ENCODE measurements at places on chromosomes 13 and 19.

DNA sequence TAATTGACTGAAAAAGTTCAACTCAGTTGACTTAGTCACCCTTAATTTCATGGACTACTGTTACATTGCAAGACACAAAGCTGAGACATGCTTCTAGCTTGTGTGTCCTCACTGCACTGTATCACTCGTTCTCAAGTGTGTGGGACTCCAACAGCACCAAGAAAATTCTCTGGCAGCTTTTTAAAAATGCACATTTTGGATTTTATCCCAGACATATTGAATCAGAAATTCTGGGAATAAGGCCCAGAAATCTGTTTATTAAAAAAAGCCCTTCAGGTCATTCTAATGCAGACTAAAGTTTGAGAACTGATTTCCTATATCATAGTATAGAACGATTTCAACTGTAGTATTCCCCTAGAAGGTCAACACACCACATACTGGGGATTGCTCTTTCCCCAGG, 1485.3 kb downstream of the PCDH9 start:
- peak; percentile 38 for DNase-seq

- DNase-seq, result no peak
These were observed 43.9 kb downstream of the RAP2A start for GRCh38 chr13:97477844-97478243.

GRCh38 chr13:95650696-95651095, 6.2 kb upstream of the DZIP1 start:
- no peak for DNase-seq

DNA sequence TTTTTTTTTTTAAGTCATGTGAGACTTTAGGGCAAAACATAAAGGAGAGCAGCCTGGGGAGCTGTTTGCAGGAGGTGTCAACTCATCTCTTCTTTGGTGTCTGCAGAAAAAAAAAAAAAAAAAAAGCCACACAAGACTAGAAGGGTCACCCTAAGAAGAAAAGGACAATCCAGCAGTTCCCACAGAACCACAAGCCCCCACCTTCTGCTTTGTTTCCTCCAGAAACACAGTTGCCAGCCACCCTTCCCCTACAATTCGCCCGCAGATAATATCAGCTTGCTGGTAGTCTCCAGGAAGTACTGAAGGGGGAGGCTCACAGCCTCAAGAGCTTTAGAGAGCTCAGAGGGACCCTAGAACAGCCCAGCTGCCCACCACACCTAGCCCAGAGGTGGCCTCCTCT, 22.3 kb upstream of the ZBTB7A start:
- no peak for DNase-seq

- no peak for DNase-seq
These were observed 7.0 kb downstream of the C2CD4C start for GRCh38 chr19:401866-402511.

GRCh38 chr19:38056646-38057045, 149.6 kb downstream of the SIPA1L3 start:
- no peak for DNase-seq

DNA sequence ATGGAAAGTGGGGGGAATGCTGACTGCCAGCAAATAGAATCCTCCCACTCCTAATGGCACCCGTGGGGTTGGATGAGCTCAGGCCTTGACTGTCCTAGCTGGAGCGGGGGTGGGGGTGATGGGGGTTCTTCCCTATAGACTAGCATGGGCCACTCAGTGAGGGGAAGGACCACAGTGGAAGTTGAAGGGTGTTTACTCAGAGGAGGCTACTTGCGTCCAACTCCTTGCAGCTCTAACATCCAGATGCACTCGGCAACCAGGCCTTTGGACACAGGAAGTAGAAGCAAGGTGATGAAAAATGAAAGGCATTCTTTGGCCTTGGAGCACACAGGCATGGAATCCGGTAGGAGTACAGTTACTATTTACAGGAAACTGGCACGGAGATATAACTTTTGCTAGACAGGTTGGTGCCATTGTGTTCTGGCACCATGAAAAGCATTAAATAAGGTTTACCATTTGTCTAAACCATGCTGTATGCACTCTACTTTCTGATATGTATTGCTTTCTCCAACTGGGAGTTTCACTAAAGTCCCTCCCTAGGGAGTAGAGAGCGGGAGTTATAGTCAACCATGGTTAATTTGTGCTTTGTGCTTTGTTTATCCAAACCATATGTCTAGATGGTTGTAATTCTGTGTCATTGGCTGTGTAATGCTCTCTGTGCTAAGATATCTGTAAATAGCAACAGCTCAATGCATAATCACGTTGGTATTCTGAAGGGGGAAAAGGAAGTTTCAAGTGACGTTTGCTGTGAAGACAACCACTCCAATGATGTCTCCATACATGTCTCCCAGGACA, 125.3 kb downstream of the TSHZ3 start:
- DNase-seq, result peak; percentile 88

- DNase-seq, result no peak
These were observed 1511.0 kb upstream of the SLC10A2 start for GRCh38 chr13:104577071-104577815.

DNA sequence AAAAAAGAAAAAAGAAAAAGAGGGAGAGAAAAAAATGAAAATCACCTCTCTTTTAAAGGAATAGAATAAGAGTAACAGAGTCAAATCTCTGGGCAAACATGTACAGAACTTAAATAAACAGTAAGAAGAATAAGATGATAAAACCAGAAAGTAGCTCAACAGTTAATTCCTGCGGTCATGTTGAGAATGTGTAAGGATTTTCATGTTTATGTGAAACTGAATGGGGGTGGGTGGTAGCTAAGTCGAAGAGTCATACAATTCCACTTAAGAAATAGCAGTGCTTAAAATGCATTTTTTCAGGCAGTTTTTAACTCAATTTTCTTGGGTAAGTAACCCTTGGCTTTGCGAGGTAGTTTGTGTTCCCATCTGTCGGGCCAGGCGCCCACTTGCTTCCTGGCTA, 60.9 kb downstream of the PEX11G start:
- DNase-seq, result peak; percentile 29

DNA sequence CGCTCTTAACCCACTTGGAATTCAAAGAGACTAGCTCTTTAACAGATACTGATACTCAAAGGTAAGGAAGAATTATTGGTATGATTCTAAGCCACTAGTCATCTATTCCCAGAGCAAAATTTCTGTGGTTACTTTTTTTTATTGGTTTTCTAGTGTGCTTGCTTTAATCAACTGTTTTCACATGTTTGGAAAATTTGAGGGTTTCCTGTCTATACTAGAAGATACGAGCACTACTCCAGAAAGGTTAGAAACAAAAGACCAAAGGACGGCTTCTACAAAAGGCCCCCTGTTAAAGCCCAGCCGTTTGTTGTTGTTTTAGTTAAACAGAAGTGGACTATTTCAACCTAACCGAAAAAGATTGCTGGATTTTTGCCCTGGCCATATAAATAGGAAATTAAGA, 18.5 kb upstream of the LPAR6 start:
- DNase-seq, result no peak

DNA sequence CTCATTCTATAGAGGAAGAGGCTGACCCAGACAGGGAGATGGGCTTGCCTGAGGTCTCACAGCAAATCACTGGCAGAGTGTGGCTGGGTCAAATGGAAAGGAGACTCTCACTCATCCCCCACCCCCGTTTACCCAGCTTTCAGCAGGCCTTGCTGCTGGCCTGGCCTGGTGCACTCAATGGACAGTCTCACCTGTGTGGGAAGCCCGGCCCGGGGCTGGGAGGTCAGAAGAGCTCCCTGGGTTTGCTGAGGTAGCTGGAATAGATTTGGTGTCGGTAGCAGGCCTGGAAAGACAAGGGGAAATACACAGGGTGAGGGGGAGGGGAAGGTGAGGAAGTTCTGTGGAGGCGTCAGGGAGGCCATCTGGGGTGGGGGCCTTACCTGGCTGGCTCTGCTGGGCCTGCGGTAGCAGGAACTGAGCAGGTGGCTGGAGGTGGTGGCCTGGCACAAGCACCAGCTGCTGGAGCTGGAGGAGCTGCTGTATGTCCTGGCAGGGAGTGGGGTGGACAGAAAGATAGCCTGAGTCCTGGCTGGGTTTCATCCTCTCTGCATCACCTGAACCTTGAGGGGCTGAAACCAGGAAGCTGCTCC, 23.5 kb downstream of the ZNF574 start:
- no peak for DNase-seq

- no peak for DNase-seq
These were observed 261.6 kb downstream of the SLITRK6 start for GRCh38 chr13:85537601-85538000.

GRCh38 chr13:23844132-23844531, 45.1 kb downstream of the MIPEP start:
- no peak for DNase-seq

GRCh38 chr13:52104624-52105023, 24.2 kb downstream of the NEK5 start:
- DNase-seq, result no peak

- peak; percentile 95 for DNase-seq
These were observed 63.9 kb downstream of the LATS2 start for GRCh38 chr13:20997301-20998161.

- no peak for DNase-seq
These were observed 25.2 kb downstream of the NOTCH3 start for GRCh38 chr19:15175609-15176008.

GRCh38 chr13:79075703-79076102, 330.4 kb downstream of the RBM26 start:
- DNase-seq, result no peak

DNA sequence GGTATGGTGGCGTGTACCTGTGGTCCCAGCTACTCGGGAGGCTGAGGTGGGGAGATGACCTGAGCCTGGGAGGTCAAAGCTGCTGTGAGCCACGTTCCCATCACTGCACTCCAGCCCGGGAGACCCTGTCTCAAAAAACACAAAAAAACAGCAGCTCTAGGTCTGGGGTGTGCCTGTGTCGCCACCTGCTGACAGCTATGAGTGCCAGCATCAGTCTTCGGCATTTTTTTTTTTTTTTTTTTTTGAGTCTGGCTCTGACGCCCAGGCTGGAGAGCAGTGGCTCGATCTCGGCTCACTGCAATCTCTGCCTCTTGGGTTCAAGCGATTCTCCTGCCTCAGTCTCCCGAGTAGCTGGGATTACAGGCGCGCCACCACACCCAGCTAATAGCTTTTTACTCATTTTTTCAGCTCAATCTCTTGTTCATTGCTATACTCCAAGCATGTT, 10.1 kb downstream of the AP2S1 start:
- DNase-seq, result no peak

DNA sequence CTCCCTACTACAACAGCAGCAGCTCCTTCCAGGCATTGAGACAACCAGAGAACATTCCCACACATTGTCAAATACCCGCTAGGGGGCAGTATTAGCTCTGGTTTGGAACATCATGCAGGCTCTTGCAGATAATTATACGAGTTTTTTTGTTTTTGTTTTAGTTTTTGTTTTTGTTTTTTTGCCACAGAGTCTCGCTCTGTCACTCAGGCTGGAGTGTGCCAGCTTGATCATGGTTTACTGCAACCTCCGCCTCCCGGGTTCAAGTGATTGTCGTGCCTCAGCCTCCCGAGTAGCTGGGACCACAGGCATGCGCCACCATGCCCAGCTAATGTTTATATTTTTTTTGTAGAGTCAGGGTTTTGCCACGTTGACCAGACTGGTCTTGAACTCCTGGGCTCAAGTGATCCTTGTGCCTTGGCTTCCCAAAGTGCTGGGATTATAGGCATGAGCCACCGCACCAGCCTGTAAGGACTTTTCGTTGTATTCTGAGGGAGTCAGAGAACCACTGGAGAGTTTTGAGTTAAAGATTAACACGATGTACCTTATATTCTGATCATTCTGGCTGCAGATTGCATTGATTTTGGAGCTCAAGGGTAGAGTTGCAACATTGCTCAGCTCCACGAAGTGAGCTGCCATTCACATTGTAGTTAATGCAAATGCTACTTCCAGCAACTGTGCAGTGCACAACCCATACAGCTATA, 41.7 kb upstream of the CEACAM20 start:
- peak; percentile 57 for DNase-seq

DNA sequence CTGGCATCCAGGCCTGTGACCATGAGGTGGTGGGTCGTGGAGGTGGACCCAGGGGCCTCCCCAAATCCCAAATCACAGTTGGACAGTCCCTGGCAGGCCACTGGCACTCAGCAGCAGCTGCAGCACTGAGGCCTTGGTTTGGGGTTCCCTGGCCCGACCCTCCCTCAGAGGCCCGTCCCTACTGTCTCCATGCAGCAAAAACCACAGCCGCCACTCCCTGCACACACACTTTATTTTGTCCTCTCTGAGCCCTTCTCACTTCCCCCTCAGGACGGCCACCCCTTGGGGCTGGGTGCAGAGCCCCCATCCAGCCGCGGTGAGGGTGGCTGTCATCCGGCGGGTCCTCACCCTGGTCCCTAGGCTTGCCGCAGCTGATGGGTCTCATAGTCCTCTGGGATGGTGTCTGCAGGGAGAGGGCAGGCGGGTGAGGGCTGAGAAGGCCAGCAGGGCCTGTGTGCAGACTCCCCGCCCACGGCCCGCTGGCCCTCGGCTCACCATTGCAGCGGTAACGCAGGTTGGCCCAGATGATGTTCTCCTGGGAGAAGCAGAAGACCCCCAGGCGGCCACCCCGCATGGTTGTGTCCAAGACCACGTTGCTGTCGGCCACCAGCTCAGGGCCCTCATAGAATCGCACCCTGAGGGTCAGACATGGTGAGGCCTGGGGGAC, 8.4 kb downstream of the COMP start:
- DNase-seq, result no peak

DNA sequence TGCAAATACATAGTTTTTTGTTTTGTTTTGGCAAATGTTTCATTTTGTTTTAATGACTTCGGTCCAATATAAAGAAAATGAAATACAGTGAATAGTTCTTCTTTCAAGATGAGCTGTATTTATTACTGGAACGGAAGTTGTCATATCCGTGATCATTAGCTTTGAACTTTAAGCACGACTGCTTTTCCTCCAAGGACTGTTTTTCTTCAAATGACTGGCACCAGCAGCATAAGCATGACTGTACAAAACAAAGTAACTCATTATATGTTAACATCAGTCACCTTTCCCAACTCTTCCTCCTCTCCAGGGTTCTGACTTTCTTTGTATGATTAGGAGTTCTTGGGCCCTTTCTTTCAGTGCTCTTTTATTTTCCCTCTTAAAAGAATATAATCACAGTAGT, 20.5 kb downstream of the EDNRB start:
- no peak for DNase-seq

DNA sequence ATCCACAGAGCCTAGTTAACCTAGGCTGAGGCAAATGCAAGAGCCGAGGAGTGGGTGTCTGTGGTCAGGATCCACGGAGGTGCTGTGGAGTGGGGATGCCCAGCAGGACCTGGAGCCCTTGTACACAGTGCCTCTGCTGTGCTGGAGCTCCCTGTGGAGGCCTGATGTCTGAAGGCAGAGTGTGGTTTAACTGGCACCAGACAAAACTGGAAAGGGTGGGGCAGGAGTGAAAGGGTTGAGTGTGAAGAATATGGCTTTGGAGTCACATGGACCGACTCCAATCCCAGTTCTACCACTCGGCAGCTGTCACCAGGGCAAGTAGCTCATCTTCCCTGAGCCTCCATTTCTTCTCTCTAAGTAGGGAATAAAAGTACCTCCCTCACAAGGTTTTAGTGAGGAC, 60.3 kb upstream of the GPR12 start:
- no peak for DNase-seq

Data from AG09309 (cell line).